ENCODE measurements at places on chromosomes 3 and 15.

GRCh38 chr3:193372783-193373182 lies 5.8 kb downstream of the ATP13A5 start:
- DNase-seq, result no peak

DNA sequence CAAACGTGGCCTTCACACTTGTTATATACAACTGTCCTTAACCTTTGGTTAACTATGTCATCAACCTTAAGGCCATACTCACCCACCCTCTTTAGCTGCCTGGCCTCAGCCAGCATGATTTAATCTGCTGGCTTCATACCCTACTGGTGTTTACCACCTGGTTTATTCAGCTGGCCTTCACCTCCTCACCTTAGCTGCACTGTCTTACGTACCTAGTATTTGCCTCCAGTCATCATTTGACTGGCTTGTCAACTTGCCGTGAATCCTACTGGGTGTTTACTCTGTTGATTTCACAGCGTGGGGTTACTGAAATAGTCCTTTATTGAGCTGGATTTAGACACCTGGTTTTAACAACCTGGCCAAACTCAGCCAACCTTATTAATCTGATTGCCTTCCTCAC lies 102.8 kb downstream of the IL12A start:
- DNase-seq, result no peak

DNA sequence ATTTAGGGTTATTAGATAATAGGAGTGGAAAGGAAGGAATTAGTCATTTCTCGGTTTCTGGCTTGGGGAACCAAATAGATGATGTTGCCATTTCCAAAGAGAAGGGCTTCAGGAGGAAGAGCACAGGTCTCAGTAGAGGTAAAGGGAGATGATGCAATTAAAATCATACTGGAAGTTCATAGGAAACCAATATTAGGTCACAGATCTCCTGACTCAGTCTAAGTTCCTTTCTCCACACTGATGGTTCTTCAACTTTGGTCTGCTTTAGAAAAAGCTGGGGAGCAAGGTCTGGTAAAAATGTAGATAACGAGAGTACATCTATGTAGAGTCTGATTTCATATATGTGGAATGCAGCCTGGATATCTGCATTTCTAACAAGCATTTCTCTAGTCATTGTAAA lies 130.9 kb downstream of the POLQ start:
- no peak for DNase-seq

DNA sequence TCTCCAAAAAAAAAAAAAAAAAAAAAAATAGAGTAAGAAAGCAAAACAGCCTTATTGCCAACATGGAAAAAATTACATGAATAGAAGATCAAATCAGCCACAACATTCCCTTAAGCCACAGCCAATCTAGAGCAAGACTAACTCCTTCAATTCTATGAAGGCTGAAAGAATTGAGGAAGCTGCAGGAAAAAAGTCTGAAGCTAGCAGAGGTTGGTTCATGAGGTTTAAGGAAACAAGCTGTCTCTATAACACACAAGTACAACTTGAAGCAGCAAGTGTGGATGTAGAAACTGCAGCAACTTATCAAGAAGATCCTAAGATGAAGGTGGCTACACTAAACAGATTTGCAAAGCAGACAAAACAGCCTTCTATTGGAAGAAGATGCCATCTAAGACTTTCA lies 9.3 kb downstream of the PARL start:
- no peak for DNase-seq

DNA sequence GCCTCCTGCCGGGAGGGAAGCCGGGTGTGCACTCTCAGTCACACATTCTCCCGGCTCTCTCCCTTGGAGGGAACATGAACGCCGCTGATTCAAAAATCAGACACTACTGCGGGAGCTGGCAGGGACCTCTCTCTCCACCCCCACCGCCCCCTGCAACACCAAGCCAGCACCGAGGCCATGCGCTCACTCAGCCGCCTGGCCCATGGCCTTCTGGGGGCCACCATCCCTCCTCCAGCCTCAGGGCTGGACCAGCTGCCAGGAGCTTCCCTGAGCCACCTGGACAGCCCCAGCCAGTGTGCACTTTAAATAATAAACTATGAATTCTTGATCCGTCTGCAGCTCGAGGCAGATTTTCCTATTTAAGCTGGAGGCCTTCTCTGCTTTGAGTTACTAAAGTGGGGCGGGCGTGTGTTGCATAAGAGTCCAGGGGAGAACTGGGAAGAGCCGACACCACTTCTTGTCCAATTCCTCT lies 30.6 kb downstream of the ADAMTS17 start:
- DNase-seq, result peak; percentile 31

- no peak for DNase-seq
These were observed 42.8 kb upstream of the PTPRG start for GRCh38 chr3:61518590-61518989.

DNA sequence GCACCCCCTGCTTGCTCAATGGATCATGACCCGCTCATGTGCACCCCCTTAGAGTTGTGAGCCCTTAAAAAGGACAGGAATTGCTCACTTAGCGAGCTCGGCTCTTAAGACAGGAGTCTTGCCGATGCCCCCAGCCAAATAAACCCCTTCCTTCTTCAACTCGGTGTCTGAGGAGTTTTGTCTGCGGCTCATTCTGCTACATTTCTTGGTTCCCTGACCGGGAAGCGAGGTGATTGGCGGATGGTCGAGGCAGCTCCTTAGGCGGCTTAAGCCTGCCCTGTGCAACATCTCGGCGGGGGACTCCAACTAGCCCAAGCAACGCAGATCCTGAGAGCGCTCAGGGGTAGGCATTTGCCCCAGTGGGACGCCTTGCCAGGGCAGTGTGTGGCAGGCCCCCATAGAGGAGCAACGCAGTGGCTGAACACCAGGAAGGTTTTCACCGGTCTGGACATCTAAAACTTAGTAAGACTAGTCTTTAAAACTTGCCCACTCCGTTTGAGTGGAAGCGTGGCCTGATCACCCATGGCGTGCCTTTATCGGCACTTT lies 9.5 kb downstream of the SLCO2A1 start:
- DNase-seq, result no peak

GRCh38 chr15:36218322-36218721 lies 361.1 kb upstream of the CDIN1 start:
- DNase-seq, result no peak

DNA sequence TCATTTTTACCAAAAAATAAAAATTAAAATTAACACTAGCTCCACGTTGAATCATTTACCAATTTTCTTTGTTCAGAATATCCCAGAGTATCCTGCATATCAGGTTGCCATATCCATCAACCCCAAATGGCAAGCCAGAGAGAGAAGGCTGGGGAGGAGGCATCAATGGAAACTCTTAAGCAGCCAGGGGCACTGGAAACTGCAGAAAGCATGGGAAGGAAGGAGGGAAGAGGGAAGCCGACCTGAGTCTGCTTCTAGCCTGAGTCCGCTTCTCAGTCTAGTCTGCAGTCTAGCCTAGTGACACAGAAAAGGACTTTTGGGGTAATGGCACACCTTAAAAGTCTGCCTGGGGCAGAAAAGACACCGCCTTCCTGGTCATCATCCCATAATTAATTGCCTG lies 1.6 kb upstream of the MTHFS start:
- DNase-seq, result no peak

GRCh38 chr15:90903733-90904536 lies 833 bp downstream of the MAN2A2 start:
- DNase-seq, result peak; percentile 30

DNA sequence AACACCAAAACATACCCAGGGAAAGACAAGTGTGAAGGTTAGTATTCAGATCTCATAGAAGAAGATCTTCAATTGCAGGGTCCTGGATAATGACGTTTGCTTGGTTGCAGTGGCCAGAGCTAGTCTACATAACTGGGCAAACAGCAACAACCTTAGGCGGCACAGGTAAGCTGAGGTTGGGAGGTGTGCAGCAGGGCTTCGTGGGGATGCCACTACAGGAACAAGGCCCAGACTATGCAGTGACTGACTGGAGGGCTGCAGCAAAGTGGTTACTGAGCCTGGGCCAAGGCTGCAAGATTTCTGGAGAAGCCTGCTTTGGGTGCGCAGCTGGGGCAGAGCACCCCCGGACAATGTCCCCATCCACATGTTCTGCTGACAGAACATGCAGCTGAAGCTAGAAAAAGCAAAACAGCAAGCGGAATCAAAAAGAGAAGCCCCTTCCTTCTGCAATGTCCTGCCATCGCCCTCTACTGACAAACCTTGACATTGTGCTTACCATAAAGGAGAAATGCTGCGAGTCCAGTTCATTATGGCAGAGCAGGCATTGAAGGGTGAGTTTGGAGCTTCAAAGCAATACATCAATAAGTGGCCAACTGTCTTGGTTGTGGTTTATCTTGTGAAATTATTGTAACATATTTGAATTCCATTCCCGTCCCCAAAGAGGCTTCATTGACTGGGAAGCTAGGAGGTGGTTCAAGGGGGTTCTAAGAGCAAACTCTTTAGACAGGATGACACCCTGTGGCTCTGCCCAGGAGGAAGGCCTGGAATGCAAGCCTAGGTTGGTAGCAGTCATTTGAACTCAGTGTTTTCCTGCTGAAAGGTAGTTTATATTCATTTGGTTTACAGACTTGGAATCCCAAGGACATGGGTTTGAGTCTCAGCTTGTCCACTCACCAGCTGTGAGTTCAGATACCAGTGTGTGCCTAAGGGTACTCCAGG lies 217.0 kb downstream of the PDCD6IP start:
- peak; percentile 73 for DNase-seq

DNA sequence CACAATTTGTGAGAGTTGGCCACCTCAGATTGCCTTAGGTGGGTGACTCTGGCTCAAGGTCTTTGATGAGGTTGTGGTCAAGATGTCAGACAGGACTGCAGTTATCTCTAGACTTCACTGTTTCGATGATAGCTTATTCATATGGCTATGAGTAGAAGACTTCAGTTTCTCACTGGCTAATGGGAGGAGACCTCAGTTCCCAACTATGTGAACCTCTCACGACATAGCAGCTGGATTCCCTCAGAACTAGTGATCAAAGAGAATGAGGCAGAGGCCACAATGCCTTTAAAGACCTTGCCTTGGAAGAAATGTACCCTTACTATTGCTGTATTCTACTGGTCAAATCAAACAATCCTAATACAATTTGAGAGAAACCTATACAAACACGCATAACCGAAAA lies 607.5 kb upstream of the ROBO2 start:
- no peak for DNase-seq

- DNase-seq, result no peak
These were observed 17.9 kb downstream of the ACSBG1 start for GRCh38 chr15:78216276-78217104.

GRCh38 chr15:89926158-89926557 lies 13.4 kb upstream of the ARPIN start:
- no peak for DNase-seq

- no peak for DNase-seq
These were observed 39.8 kb upstream of the ZBTB38 start for GRCh38 chr3:141328286-141329166.

- DNase-seq, result no peak
These were observed 89.4 kb upstream of the ICE2 start for GRCh38 chr15:60568301-60568742.

DNA sequence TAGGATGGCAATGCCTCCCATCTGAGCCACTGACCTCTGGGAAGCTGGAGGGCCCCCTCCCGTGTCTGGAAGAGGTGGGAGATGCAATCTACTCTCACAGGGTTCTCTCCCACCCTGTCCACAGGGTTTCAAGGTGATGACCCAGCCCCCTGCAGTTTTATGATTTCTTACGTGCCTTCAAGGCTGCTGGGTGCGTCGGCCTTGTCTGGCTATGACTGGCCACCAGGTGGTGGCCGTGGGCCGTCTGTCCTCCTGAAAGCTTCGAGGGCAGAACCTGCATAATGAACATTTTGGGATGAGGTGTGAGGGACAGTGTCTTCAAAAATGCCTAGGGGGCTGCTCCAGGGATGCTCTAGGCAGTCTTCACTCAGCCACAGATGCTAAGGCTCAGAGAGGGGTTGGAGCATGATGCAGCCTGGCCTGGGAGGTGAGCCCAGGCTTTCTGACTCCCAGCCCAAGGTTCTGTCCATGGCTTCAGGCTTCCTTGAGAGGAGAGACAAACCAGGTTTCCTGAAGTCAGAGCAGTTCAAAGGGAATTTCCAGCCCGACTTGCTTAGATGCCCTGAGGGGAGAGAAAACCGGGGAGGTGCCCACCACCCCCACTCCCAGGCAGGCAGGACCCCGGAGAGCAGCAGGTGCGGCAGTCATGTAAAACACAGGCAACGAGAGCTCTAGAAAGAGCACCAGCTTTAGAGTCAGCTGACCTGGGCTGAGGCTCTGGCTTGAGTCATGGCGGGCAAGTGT lies 18.7 kb downstream of the ISG20 start:
- DNase-seq, result peak; percentile 56

DNA sequence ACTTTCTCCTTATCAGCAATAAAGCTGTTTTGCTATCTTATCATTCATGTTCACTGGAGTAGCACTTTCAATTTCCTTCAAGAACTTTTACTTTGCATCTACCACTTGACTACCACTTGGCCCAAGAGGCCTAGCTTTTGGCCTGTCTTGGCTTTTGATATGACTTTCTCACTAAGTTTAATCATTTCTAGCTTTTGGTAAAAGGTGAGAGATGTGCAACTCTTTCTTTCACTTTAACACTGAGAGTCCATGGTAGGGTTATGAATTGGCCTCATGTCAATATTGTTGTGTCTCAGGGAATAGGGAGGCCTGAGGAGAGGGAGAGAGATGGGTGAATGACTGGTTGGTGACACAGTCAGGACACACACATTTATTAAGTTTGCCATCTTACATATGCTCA lies 31.0 kb upstream of the FAM3D start:
- DNase-seq, result no peak

DNA sequence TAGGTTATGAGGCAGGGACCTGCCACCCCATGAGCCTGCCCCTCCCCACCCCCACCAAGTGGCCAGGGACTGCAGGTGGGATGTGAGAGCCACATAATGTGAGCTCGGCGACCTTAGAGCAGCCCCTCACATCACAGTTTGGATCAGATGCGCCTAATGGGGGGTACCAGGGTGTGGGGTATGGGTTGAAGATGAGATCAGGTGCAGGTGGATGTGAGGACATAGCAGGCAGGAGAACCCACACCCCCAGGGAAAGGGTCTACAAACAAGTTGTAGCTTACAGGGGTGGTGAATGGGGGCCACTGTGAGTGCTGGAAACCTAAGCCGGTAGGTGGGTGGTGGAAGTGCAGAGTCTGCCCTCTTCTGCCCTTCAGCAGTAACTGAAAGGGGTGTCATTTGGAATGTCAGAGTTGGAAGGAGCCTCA lies 94.0 kb downstream of the CORO2B start:
- peak; percentile 62 for DNase-seq

DNA sequence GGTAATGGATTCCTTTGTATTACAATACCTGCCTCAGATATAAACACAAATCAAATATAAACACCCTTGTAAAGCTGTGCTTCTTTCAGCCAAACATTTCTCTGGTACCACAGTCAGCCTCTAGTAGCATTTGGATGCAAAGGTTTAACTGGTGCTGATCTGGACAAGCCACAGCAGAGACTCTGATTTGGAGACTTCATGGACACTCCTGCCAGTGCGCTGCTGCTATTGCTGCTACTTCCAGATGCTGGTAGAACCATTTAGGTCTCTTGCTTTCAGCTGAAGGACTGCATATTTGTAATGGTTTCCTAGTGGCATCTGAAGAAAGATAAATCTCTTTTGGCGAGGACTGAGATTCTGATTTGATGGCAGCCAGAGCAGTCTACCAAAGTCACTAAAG lies 36.9 kb downstream of the NCK1 start:
- DNase-seq, result no peak

- peak; percentile 10 for DNase-seq
These were observed 1048.5 kb downstream of the NTRK3 start for GRCh38 chr15:87207990-87208580.

- DNase-seq, result no peak
These were observed 1.1 kb downstream of the CMTM7 start for GRCh38 chr3:32392536-32393302.
